RWPE2 (cell line): ENCODE measurements at places on chromosomes 7 and 10.

- no peak for DNase-seq
- H3K27me3 ChIP-seq = no peaks in the 10 kb centered on the region
- no peaks in the 10 kb centered on the region for H3K36me3 ChIP-seq
- H3K27ac ChIP-seq = no peak overlapping the region
- H3K4me3 ChIP-seq = no peak overlapping the region
These were observed 13.3 kb downstream of the RET start for GRCh38 chr10:43090188-43090587.

DNA sequence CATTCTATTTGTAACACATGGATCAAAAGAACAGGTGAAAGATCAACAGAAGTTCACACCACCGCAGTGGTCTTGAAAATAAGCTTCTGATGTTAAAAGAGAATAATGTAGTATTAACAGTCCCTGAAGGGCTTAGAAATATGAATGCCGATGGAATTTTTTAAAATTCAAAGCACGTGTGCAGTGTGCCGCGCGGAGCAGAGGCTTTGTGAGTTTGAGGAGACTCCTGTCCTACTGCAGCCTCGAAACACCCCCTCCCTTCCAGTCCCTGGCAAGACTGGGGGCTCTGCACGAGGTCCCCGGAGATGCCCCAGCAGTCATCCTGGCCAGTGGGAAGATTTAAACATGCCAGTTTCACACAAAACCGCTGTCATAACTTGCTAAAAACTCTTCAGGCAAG lies 196.6 kb downstream of the DIP2C start:
- H3K4me3 ChIP-seq = no peak overlapping the region
- H3K27me3 ChIP-seq = no peaks in the 10 kb centered on the region
- H3K4me1 ChIP-seq = no peaks in the 10 kb centered on the region
- DNase-seq = peak; percentile 16
- no peak overlapping the region for H3K27ac ChIP-seq

- no peak overlapping the region for H3K27ac ChIP-seq
- H3K4me1 ChIP-seq = no peaks in the 10 kb centered on the region
- H3K4me3 ChIP-seq = no peak overlapping the region
- peaks cover 96% of the 10 kb centered on the region for H3K36me3 ChIP-seq
- no peaks in the 10 kb centered on the region for H3K27me3 ChIP-seq
These were observed 21.5 kb downstream of the LAMB1 start for GRCh38 chr7:107981466-107981865.

GRCh38 chr10:132135053-132135872 lies 51.5 kb upstream of the DPYSL4 start:
- no peaks in the 10 kb centered on the region for H3K4me1 ChIP-seq
- no peak overlapping the region for H3K27ac ChIP-seq
- no peak overlapping the region for H3K4me3 ChIP-seq
- H3K36me3 ChIP-seq = no peaks in the 10 kb centered on the region

GRCh38 chr7:156091519-156092080 lies 279.3 kb upstream of the SHH start:
- no peak for DNase-seq
- H3K27ac ChIP-seq = no peak overlapping the region
- no peak overlapping the region for H3K4me3 ChIP-seq
- no peaks in the 10 kb centered on the region for H3K36me3 ChIP-seq
- H3K27me3 ChIP-seq = no peaks in the 10 kb centered on the region
- no peaks in the 10 kb centered on the region for H3K4me1 ChIP-seq
